CD4-positive, alpha-beta memory T cell (primary cell): ENCODE measurements at places on chromosomes 12 and 14. TPM values are rescaled to one million over a fixed set of nuclear protein-coding genes. Genes with fewer than 3 reads are reported as not detected.

The OR6C74 gene
- not detected for total RNA-seq

The AQP6 gene
- not detected for total RNA-seq

The KLRD1 gene
- 0.79 TPM for total RNA-seq

The SIX6 gene
- not detected for total RNA-seq

The PDE3A gene
- total RNA-seq = not detected

The TESPA1 gene
- 269 TPM for total RNA-seq

The HOXC11 gene
- not detected for total RNA-seq

DNA sequence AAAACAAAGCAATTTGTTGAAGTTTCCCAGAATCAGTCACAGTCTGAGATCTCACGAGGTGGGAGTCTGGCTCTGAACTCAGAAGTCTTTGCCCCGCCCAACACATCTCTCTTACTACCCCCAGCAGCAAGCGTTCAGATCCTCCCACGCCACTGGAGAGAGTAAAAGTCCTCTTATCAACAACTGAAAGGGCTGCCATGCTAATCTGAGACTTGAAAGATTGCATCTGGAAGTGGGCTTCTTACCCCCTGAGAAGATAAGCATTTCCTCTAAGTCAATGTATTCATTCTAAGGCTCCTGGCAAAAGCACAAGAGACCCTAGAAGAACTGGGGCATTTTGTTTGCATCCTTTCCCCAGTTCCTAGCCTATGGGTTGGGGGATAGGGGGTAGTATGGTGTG is 34.1 kb upstream of the STON2 start:
- no peak for DNase-seq

- DNase-seq = no peak
Observed at GRCh38 chr14:83607682-83608081, 1922.3 kb upstream of the FLRT2 start.

DNA sequence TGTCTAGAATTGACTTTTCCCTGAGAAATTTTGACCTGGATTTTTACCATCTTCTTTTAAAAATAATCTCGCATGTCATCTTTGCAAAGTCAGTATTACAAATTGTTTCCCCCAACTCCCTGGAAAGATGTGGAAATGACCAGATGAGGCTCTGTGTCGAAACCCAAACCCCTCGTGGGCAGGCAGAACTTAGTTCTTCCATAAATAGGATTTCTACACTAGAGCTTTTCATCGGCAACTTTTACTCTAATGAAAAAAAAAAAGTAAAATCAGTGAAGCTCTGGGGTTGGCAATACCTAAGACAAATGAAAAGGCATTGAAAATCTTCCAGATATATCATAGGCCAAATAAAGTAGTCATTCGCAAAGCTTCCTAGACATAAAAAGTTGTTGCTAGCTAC is 17.0 kb downstream of the SSPN start:
- DNase-seq = no peak

DNA sequence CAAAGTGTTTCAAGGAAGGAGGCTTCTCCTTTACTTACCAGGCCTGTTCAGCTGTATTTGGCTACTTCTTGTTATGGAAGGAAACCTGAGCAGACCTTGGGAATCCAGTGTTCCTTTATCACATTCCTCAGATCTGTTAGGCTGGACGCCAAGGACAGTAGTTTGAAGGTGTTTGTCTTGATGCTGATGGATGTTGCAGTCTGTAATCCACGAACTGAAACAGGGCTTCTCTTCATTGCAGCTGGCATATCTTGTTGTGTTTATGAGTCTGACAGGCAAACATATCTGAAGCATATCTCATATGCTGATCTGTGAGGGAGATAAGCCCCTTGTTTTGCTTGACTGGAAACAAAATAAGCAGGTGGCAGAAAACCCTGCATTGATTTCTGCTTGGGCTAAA is 904.3 kb downstream of the NRXN3 start:
- DNase-seq = no peak

DNA sequence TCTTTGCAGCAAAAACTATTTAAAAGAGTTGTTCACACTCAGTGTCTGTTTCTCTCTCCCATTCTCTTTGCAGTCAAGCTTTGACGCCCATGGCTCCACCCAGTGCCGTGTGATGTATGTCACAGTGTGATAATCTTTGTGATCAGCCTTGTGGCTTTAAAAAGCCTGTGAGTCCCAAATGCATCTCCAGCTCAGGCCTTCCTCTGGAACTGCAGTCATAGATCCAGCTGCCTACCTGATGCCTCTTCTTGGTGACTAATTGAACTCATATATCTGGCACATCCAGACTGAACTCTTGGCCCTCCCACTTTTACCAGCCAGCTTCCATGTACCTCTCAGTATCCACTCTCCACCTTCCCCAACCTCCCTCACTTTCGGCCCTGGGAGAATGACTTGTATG is 182.8 kb upstream of the ARHGAP5 start:
- DNase-seq = no peak

DNA sequence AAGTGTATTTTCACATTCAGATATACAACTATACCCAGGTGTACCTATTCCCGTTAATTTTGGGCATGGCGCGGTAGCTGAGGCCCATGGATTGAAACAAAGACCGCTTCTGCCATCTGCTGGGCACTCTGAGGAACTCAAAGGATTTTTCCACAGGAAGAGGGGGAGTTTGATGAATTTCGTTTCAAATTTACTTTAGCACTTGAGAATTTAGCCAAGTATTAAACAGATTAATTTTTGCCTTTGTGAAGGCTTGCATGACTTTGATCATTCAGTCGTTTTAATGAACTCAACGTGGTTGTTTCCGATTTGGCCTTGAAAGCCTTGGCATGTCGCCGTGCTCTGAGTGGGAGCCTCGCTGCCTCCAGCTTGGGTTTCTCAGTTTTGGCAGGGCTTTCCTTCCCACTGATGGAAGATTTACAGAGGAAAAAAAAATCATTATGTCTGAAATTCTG is 153.2 kb upstream of the DDHD1 start:
- no peak for DNase-seq

DNA sequence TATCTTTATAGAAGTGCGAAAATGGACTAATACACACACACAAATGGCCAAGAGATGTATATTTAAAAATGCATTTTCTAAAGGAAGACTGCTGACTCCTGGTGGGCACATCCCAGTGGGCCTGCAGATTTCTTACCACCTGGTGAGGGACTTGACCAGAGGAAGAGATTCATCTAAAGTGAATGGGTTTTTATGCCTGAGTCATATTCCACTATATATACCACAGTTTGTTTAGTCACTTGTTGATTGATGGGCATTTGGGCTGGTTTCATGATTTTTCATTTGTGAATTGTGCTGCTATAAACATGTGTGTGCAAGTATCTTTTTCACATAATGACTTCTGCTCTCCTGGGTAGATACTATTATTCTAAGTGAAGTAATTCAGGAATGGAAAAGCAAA is 277.3 kb downstream of the SLC16A7 start:
- no peak for DNase-seq

DNA sequence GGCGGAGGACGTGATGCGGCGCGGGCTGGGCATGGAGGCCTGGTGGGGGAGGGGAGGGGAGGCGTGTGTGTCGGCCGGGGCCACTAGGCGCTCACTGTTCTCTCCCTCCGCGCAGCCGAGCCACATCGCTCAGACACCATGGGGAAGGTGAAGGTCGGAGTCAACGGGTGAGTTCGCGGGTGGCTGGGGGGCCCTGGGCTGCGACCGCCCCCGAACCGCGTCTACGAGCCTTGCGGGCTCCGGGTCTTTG is 303 bp downstream of the GAPDH start:
- no peak for DNase-seq

- no peak for DNase-seq
Observed at GRCh38 chr14:45095143-45095542, 11.2 kb downstream of the PRPF39 start.

GRCh38 chr12:82805812-82806497 is 119.2 kb downstream of the TMTC2 start:
- no peak for DNase-seq

DNA sequence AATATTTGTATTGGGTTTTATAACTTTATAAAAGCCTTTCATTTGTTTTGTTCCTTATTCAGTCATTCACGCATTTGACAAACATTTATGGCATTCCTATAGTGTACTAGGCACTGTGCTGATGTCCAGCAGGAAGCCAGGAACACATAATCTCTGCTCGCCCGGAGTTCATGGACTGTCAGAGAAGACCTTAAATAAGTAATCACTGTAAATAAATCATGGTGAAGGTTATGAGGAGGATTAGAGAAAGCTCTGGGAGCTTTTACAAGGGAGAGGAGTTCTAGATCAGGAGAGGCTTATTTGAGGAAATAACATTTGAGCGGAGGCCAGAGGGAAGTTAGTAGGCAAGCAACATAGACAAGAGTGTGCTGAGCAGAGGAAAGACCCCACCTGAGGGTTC is 1.4 kb upstream of the RDH11 start:
- DNase-seq = no peak

- DNase-seq = no peak
Observed at GRCh38 chr14:65282896-65283253, 129.7 kb upstream of the FUT8 start.

DNA sequence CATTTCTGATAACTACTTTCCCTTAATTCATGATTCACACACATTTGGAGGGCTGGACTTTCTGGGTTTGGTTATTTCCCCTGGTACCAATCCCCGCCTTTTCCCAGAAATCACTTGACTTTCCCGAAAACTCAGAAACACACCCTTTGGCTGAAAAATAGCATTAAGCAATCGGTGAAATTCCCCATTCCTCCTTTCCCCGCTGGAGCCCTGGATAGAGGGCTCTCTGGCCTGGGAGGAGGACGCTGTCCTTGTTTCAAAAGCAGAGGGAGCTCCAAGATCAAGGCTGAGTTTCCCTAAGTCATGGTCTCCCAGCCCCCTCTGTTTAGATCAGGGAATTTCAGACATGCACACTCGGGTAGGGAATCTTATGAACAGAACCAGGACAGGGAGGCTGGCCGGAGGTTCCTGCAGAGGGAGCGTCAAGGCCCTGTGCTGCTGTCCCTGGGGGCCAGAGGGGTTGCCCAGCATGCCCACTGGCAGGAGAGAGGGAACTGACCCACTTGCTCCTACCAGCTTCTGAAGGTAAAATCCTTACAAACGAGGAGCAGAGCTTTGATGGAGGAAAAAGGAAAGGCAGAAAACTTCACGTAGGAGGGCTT is at the start of gene C1S:
Gene C1S, plus strand, starts transcription at position 366 of the 602 bp plus-strand sequence. CDS start 1,195 bp downstream, outside the sequence.
- DNase-seq = no peak

DNA sequence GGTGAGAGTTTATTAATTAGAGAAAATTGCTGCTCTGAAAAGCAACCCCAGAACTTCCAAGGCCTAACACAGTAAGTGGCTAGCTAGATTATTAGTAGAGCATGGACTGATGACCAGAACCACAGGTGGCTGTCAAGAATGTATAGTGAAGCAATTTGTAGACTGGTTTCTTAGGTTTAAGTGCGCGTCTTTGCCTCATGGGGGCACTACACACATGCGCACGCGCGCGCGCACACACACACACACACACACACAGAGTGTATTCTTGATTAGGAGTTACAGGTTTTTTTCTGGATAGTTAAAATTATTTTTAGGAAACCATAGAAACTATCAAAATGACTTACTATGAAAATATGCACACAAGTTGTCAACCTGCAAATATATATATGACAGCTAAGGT is 66.5 kb downstream of the BHLHE41 start:
- DNase-seq = no peak

DNA sequence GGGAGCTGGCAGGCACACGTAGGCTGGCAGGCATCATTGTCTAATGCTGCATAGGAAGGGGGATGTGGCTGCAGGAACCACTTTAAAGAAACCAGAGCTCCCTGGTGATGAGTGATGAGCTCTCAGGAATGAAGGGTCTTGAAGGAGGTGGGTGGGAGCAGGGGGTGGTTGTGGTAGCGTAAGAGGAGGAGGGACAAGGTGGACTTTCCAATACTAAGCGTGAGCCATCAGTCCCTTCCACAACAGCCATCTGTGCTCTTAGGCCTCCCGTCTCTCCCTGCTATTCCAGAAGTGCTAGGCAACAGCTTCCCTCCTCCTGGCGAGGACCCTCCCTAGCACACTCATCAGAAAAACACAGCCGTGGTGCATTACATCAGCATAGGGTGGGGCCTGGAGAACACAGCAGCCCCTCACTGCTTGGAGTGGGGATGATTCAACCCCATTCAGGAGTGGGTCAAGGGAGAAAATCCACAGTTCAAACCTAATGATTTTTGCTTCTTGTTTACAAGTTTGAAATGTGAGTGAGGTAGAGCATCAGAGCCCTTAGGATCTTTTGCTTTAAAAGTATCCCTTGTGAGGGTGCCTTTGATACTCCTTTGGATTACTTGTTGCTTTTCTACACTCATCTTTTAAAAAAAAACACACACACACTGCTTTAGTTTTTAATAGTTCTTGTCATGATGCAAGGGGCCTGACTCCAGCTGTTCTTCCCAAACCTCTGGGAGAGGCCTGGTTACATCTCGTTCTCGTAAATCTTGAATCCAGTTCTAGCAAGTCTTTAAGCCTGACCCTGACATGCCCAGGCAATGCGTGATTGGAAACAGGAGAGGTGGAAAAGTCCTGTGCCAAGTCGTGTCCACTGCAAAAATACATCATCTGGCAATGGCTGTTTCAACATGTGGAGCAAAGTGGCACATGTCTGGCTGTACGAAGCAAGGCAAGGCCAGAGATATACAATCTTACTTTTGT is 356.4 kb upstream of the DDHD1 start:
- DNase-seq = no peak

GRCh38 chr12:18476861-18477260 is 215.5 kb downstream of the PIK3C2G start:
- DNase-seq = no peak

DNA sequence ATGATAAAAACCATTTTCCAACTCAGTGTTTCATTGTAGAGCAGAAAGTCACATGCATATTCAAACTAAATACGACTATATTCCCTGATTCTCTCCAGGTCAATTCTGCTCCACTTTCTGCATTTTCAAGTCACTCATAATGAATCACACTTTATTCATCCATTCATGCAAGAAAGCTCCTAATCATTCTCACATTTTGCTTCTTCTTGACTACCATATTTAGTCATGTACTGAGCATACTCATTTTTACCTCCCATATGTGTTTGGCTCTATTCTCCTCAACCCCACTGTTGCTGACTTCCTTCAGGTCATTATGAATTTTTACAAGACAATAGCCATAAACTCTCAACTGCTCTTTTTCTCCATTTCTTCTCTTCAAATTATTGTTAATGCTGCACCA is 43.4 kb upstream of the PIK3C2G start:
- no peak for DNase-seq

- DNase-seq = no peak
Observed at GRCh38 chr14:54944737-54945391, 42.2 kb upstream of the GCH1 start.

DNA sequence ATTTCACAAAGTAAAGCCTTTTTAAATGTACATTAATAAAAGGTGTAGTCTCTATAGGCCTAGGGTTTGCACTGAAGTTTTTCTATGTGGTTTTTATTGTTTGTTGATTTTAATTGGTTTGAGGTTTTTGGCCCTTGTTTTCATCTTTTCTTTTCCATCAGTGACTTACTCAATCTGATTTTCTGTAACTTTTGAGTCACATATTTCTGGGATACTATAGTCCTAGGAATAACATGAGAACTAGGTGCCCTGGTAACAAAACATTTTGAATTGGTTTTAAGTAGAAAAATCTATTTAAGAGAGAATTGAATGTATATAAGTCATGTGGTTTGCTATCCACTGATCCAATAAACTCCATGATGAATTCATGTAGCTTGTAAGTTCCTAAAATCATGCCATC is 311.9 kb downstream of the CEP128 start:
- DNase-seq = no peak

- DNase-seq = no peak
Observed at GRCh38 chr12:106179086-106179485, 40.3 kb upstream of the NUAK1 start.

GRCh38 chr14:86575141-86575540 is 1045.2 kb downstream of the FLRT2 start:
- no peak for DNase-seq

- no peak for DNase-seq
Observed at GRCh38 chr12:38759621-38760020, 145.8 kb downstream of the CPNE8 start.
